ENCODE measurements at places on chromosomes 5 and 9.

DNA sequence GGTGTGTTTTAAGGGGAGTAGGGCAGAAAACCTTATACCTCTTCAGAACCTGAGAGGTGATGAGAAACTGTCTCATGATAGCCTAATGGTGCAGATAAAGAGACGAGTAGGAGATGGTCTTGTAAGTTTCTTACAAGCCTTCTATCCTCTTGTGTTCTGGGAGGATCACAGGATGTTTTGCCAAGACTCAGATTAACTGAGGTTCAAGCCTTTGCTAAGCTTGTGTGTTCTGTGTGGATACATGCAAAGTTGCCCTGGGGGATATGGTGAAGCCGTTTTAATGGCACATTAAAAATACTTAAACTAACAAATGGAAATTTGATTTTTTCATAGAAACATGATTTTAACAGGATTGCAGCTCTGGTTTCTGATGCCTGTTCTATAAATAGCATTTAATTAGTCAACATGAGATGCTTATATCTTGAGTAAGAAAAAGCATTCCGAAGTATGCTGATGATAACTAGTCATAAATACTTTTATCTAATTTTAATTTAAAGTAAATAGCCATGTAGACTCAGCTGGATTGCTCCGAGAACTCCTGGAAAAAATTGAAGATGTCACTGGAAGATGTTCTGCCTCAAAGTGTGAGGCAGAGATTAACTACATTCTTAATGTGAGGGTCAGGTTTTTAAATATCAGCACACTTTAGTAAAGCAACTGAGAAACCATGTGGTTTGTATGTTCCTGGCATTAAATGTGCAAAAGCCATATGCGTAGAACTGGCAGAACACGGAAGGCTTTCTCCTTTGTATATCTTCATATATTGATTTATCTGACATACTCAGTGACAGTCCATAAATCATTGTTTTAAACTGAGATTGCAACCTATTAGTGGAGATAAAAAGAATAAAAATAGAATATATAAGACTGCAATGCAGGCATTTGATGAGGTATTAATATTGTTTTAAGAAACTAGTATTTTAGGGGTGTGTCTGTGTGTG lies 53.7 kb downstream of the IPO11 start:
- no peak for DNase-seq

GRCh38 chr9:6272229-6272598 lies 56.0 kb upstream of the TPD52L3 start:
- no peak for DNase-seq

DNA sequence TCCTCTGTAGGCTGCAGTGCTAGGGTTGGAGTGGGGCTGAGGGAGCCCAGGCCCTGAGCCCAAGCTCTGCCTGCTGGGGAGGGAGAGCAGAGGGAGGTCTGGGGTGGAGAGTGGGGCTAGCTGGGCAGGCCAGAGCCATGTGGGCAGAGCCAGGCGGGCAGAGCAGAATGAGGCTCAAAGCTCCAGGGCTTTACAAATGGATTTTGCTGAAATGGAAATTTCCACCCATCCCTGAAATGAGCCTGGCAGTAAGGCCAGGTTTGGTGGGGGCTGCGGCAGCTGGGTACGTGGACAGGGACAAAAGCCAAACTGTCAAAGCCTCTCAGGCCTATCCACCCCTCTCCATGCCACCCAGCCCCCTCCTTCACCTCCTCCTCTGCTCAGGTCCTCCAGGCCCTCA lies 74.2 kb upstream of the ARAP3 start:
- no peak for DNase-seq

DNA sequence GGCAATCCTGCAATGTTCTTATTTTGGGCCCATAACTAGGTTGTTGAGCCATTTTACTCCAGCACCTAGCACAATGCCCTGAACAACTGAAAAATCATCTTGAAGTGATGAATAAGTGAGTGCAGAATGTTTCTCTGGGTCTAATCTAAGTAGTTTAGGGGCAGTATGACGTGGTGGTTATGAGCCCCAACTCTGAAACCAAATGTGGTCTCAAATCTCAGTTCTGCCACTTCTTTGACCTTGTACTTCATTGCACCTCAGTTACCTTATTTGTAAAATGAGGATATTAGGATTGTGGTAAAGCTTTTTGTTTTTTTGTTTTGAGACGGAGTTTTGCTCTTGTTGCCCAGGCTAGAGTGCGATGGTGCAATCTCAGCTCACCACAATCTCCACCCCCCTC lies 80.9 kb upstream of the SNX2 start:
- DNase-seq = no peak

DNA sequence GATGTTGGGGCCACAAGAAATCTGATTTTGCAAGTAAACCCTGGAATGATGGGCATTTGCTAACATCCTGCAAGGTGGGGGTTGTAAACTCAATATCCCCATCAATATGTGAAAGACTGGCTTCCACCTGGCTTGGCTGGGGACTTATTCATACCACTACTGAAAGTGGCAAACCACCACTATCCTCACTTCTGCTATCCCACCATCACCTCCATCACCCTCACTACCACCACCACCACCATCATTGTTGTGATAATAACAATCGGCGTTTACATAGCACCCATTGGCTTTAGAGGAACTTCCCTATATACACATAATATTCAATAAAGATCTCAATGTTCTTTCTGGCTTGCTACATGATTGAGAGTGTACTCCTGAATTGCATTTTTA lies 224.7 kb upstream of the DAP start:
- DNase-seq = no peak

DNA sequence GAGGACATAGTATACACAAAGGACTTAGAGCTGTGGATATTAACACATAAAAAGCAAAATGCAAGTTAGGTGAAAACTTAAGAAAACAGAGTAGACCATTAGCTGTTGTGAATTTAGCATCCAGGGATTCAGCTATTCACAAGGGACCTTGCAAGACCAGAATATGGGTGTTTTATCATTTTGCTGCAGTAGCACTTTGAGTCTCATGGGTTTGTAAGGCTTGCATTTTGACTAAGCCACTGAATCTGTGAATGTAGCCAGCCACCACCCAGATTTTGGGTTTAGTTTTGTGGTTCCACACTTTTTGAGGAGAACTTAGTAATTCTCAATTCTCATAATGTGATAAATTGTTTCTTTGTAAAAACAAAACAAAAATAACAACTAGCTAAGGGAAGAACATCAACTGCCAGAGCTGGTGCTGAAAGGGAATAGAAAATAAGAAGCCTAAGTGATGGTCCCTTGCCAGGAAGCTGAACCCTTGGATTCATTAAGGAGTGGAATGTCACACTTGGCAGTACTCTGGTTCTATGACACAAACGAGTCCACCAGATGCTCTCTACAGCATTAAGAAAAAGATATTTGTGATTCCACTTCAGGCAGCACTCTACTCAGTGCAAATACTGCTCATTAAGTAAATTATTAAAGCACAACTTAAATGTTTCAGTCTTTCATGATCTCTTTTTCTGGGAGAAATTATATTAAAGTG lies 557.4 kb upstream of the ZNF462 start:
- no peak for DNase-seq

DNA sequence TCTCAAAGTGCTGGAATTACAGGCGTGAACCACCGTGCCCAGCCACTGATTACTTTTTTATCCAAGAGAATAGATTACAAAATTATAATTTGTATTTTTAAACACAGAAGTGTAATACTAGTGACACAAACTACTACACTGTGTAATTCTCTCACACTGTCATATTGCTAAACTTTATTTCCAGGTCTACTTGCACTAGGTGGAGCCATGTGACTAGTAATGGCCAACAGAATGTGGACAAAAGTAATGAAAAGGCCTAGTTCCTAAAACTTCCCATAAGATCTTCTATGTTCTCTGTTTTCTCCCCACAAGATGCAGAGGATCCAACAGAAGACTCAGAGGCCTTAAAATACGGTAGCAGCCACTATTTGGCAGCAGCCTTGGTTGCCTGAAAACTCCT lies 27.3 kb downstream of the NADK2 start:
- DNase-seq = no peak

GRCh38 chr9:132328580-132328979 lies 26.2 kb downstream of the SETX start:
- no peak for DNase-seq

GRCh38 chr5:68374796-68375518 lies 159.4 kb downstream of the PIK3R1 start:
- DNase-seq = no peak

DNA sequence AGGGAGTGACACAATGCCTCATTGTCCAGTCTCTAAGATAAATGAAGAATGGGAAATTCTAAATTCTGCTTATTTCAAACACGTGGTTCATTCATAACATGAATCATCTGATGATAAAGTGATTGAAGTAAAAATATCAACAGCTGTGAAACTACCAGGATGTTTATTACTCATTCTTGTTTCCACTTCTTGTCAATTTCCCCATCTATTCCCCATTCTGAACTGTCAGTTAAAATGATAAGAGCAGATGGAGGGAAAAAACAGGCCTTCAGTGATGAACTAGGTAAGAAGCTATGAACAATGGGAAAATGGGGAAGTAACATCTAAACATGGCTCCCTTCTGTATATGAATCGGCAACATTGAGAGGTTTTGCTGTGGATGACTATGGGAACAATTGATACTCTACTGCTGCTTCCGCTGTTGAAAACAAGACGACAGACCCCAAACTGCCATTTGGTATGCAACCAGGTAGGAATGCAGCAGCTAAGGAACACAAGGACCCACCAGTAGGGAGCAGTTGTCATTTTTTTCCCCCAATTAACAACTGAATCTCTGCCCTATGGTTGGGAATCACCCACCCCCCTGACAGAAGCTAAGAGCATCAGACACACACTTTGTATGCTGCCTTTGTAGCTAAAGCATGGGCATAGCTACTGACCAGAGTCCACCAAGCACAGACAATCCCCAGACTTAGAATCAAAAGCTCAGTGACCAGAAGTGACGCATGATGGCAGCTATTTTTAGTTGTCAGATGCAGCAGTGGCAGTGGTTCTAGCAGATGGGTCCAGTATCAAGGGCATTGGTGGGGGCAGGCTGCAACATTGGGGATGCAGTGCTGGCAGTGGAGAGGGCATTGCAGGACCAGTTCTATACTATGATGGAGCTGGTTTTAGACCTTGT lies 52.9 kb upstream of the ZNF366 start:
- no peak for DNase-seq

DNA sequence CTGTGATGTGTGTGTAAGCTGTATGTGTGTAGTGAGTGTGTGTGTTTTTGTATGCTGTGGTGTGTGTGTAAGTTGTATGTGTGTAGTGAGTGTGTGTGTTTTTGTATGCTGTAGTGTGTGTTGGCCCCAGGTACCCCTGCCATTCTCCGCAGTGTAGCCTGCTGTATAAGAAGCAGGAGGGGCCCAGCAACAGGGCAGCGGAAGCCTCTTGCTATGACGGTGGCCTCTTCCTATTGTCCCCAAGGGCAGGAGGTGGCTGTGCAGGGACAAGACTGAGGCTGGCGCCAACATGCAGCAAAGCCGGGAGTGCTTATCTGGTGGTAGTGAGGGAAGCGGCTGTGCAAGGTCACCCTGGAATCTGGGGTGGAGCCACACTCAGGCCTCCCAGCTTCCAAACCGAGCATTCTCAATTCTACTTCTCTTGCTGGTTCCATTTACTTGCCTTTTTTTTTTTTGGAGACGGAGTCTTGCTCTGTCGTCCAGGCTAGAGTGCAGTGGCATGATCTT lies 5.1 kb downstream of the SPAAR start:
- DNase-seq = no peak

- DNase-seq = no peak
Observed at GRCh38 chr5:158027806-158028775, 169.1 kb upstream of the CLINT1 start.

GRCh38 chr5:172550996-172551395 lies 90.1 kb upstream of the NEURL1B start:
- DNase-seq = no peak

DNA sequence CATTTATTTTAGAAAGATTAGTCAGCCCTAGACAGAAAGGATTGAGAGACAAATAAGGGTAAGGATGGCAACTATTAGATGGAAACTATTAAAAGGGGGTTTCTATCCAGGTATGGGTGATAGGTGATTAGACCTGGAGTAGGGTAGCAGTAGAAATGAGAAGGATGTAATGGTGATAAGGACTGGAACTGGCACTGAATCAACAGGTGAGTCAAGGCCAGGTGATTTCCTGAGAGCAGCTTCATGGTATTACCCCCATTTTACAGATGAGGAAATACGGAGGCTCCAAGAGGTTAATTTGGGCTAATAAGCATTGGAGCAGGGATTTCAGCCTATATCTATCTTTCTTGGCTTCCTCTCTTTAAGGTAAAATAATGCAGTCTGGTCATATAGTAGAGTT lies 55.7 kb downstream of the CAST start:
- no peak for DNase-seq

GRCh38 chr5:56649569-56649968 lies 165.8 kb upstream of the MAP3K1 start:
- DNase-seq = no peak

DNA sequence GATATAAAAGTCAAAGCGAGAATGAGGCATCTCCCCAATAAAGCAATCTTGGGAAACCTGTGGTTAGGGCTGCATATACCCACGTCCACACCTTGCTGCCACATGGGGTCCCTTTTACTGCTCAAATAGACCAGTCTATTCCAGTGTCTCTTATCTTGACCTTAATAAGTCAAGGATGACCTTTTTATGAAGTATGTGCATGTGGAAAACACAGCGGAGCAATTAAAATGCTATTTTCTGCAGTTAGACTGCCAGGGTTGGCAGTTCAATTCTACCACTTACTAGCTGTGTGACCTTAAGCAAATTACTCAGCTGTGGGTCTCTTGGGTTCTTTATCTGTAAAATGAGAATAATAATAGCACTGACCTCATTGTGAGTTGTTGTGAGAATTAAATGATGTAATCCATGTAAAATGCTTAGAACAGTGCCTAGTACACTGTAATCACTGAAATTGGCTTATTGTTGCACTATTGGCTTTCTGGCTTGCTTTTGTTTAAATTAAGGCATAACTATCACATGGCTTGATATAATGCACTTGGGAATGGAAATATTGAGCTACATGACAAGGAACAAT lies 67.8 kb upstream of the HSPB3 start:
- no peak for DNase-seq

DNA sequence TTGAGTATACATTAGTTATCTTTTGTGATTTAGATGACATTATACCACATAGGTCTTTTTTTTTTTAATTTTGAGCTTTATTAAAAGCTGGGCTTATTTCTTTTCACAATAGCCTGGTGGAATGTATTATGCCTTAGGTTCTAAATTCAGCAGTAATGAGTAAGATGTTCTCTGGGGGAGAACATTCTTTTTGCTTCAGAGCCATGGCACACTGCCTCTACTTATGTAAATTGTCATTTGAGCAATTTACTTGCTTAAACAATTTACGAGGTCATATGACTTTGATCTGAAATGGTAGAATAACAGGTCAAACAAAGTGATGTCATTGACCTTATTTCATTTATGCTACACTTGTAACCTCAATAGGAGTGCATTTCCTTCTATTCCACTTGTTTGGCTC lies 154.2 kb downstream of the FOCAD start:
- DNase-seq = no peak

GRCh38 chr9:9504869-9505268 lies 1107.9 kb downstream of the PTPRD start:
- DNase-seq = no peak

- DNase-seq = no peak
Observed at GRCh38 chr5:139414581-139415130, 10.8 kb upstream of the SPATA24 start.

- no peak for DNase-seq
Observed at GRCh38 chr9:73006986-73007385, 54.1 kb upstream of the ALDH1A1 start.

Measured in NCI-H460 (cell line).